Articular chondrocyte of knee joint (primary cell): ENCODE measurements at places on chromosomes 3 and 15. TPM values are rescaled to one million over a fixed set of nuclear protein-coding genes. Genes with fewer than 3 reads are reported as not detected.

ACKR4 gene
- 3.7 and 5.3 TPM in 2 replicates for total RNA-seq

LTF gene
- total RNA-seq, result 0.26 TPM in 1 of 2 replicates, not detected in the other

RFTN1 gene
- total RNA-seq, result 48.1 and 108 TPM in 2 replicates

NOX5 gene
- total RNA-seq, result 0.22 and 0.26 TPM in 2 replicates

CCDC54 gene
- not detected in 2 replicates for total RNA-seq

UROC1 gene
- not detected in 2 replicates for total RNA-seq

EHD4 gene
- 14.4 and 14.5 TPM in 2 replicates for total RNA-seq

GPR87 gene
- total RNA-seq, result 0.11 TPM in 1 of 2 replicates, not detected in the other
